ENCODE measurements at places on chromosomes 13 and 19. TPM values are rescaled to one million over a fixed set of nuclear protein-coding genes. Genes with fewer than 3 reads are reported as not detected.

The CNN2 gene
- 400 TPM for polyA plus RNA-seq

The NLRP11 gene
- polyA plus RNA-seq = not detected

The PSG2 gene
- polyA plus RNA-seq = 5.7 TPM

The PPM1N gene
- polyA plus RNA-seq = 0.33 TPM

The ZNF442 gene
- 0.71 TPM for polyA plus RNA-seq

The PTPRH gene
- 0.49 TPM for polyA plus RNA-seq

The FRY gene
- 2.3 TPM for polyA plus RNA-seq

The YIPF2 gene
- 61.5 TPM for polyA plus RNA-seq

The PDX1 gene
- polyA plus RNA-seq = not detected

The ONECUT3 gene
- polyA plus RNA-seq = not detected

The MCEMP1 gene
- not detected for polyA plus RNA-seq

The TMEM238 gene
- polyA plus RNA-seq = not detected

The PLK5 gene
- not detected for polyA plus RNA-seq
